A549 treated with CORT108297 at 1 μM for 4 hours (cell line): ENCODE measurements at places on chromosomes 13 and 19. TPM values are rescaled to one million over a fixed set of nuclear protein-coding genes. Genes with fewer than 3 reads are reported as not detected.

Gene KRI1
- 15.1 to 18.2 TPM (median 17.5 TPM) in 5 replicates for total RNA-seq

Gene KIR3DL2
- not detected in 5 replicates for total RNA-seq

Gene GPR12
- not detected in 5 replicates for total RNA-seq

Gene KLK14
- 0.35 to 0.44 TPM (median 0.39 TPM) in 5 replicates for total RNA-seq

Gene BCAM
- total RNA-seq = 64.2 to 91.6 TPM (median 88.8 TPM) in 5 replicates

Gene CEACAM4
- total RNA-seq = not detected in 5 replicates

Gene CBLC
- total RNA-seq = not detected in 5 replicates

Gene SHISA2
- not detected in 5 replicates for total RNA-seq

Gene MISP3
- total RNA-seq = 1.8 to 5.3 TPM (median 4.0 TPM) in 5 replicates

Gene TPTE2
- total RNA-seq = not detected in 5 replicates

Gene ATG4D
- total RNA-seq = 15.1 to 22.7 TPM (median 21.9 TPM) in 5 replicates

Gene IZUMO4
- 0.40 to 0.66 TPM (median 0.50 TPM) in 5 replicates for total RNA-seq

Gene CPAMD8
- 0.08 to 0.23 TPM in 2 of 5 replicates, not detected in the others for total RNA-seq

Gene COL5A3
- 3.7 to 5.8 TPM (median 3.7 TPM) in 5 replicates for total RNA-seq
